ACHN (cell line): ENCODE measurements at places on chromosomes 2 and 18.
A peak's percentile ranks its signal among the peaks of the same experiment; 100 is the strongest.

- DNase-seq, result no peak
Measured at GRCh38 chr2:232438091-232438490, 17.9 kb upstream of the ALPI start.

DNA sequence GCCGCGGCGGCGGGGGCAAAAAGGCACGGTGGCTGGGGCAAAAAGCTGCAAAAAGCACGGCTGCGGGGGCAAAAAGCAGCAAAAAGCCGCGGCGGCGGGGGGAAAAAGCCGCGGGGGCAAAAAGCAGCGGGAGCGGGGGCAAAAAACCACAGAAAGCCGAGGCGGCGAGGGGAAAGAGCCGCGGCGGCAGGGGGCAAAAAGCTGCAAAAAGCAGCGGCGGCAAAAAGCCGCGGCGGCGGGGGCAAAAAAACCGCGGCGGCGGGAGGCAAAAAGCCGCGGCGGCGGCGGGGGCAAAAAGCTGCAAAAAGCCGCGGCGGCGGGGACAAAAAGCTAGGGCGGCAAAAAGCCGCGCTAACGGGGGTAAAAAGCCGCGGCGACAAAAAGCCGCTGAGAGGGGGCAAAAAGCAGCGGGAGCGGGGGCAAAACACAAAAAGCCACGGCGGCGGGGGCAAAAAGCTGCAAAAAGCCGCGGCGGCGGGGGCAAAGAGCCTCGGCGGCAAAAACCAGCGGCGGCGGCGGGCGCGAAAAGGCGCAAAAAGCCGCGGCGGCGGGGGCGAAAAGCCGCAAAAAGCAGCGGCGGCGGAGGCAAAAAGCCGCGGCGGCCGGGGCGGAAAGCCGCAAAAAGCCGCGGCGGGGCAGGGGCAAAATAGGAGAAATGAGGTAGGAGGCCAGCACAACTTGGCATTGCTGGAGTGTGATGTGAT is 123.4 kb downstream of the ANKRD30BL start:
- no peak for DNase-seq

DNA sequence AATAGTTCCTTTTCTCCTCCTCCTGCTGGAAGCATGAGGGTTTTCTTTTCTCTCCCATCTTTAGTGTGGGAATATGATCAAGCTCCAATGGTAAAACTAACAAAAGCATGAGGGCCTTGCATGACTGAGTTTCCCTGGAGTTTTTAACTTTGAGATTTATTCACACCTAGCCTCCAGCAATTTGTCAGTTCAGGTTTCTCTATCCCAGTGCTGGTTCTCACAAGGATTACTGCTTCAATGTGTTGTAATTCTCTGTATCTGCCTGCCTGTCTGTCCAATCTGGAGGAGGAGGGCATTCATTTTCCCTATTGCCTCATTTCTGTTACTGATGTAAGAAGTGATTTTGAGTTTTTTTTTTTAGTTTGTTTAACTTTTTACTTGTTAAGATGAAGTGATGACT is 57.6 kb upstream of the RPRM start:
- no peak for DNase-seq

GRCh38 chr18:543447-544078 is 36.6 kb upstream of the CETN1 start:
- no peak for DNase-seq

DNA sequence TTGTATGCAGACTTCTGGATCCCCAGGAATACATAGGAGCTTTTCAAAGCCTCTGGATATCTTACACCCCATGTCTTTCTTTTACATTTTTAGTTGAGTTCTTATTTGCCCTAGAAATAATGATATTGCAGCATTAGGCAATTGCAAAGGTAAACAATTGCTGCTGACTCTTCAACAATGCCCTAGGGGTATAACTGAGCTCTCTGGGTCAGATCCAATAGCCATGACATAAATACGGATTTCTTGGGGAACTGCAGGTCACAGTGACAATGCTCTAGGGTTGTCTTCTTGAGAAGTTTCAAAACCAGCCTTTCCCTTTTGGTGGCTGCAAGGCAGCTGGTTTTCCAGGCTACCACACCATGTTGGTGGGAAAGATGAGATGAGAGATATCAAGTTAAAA is 16.5 kb upstream of the OR6B3 start:
- no peak for DNase-seq

GRCh38 chr18:38545071-38545470 is 979.5 kb upstream of the CELF4 start:
- DNase-seq, result peak; percentile 7
